ENCODE measurements at places on chromosomes 12 and 14.

- no peak for DNase-seq
Observed at GRCh38 chr14:63361790-63362189, 43.1 kb upstream of the GPHB5 start.

DNA sequence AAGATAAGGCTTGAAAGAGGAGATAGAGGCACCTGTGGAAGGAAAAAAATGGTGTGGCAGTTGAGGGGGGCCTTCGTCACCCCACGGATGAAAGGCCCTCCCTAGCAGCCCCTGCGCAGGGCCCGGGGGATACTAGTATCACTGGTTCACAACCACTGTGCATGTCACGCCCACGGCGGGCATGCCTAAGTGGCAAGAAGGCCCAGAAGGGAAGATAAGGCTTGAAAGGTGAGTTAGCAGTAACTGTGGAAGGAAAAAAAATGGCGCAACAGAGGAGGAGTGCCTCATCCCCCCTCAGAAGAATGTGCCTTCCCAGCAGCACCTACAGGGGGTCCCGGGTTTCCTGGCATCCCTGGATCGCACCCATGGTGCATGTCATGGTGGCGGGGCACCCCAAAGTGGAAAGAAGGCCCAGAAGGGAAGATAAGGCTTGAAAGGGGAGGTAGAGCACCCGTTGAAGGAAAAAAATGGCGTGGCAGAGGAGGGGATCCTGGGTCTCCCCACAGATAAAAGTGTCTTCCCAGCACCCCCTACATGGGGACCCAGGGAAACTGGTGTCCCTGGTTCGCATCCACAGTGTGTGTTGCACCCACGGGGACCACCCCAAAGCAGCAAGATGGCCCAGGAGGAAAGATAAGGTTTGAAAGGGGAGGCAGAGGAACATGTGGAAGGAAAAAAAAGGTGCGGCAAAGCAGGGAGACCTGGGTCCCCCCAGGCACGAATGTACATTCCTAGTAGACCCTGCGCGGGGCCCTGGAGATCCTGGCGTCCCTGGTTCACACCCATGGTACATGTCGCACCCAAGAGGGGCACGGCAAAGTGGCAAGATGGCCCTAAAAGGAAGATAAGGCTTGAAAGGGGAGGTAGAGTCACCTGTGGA is 279.2 kb downstream of the ALG10 start:
- DNase-seq: no peak

DNA sequence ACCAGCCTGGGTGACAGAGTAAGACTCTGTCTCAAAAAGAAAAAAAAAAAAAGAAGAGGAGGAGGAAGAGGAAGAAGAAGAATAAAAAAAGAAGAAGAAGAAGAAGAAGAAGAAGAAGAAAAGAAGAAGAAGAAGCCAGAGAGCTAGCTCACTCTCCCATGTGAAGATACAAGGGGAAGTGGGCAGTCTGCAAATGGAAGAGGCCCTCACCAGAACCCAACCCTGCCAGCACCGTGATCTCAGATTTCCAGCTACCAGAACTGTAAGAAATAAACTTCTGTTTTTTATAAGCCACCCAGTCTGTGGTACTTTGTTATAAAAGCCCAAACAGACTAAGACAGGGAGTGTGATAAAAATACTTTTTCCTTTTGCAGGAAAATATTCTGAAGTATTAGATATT is 130.7 kb downstream of the ETNK1 start:
- no peak for DNase-seq

DNA sequence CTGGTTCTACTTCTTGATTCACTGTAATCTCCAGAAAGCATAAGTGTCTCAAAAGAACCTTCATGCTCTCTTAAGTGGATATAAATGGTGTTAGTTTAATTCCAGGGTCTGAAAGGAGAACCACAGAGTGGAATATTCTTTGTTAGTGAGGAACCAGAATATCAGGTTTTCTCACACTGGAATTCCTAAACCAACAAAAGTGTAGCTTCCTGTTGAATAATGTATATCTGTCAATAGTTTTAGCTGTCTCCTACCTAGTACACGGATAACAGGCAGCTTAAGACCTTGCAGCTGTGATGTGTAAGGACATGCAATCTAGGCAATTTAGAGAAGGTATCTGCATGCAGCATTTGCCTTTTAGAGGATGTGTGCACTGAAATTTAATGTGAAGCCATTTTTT is 24.0 kb downstream of the LRIG3 start:
- DNase-seq: no peak

- DNase-seq: no peak
Observed at GRCh38 chr14:54725998-54726397, 159.1 kb downstream of the SAMD4A start.

DNA sequence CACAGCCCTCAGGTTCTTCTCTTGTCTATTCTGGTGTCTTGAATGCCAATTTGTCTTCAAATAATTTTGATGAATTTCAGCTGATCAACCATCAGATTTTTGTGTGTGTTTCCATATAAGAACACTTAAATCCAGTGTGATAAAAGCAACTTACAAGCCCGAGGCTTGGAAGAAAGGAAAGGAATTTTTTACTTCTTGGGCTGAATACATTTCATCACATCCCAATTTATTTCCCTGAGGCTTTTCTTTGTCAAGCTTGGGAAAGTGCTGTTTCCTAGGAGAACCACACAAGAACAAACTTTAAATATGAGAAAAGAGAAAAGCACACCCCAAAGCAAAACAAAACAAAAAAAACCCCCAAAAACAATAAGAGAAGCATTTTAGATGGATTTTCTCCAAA is 26.6 kb downstream of the GPRC5D start:
- no peak for DNase-seq

DNA sequence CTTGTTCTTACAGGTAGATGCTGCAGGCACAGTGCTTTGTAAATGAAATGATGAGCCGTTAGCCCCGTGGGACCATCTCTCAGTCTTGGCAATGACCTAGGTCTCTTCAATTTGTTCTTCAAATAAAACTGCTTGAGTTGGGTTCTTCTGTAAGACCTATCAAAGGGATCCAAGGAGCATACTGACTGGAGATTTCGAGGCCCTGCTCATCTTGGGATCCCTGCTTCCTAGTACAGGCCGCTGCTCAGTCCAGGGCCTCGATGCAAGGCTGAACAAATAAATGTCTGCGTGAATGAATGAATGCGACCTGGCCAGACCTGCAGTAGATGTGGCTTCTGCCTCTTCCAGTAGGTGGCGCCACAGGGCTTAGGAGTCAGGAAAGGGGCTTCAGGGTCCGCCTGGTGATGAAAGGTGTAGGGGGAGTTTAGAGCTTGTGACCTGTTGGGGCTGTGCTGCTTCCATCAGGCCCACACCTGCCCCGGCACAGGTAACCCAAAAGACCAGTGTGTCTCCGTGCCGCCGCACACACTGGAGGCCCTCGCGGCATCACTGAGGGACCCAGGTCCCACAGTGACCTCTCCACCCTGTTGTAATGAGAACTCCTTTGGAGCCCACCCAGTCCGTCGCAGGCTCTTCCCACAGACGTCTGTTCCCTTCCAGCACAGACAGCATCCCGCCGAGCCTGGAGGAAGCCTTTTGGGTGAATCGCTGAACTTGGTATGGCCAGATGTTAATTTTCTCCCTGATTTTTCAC is 4.4 kb downstream of the CACNA1C start:
- peak; percentile 36 for DNase-seq

GRCh38 chr12:29703528-29703927 is 80.2 kb downstream of the TMTC1 start:
- no peak for DNase-seq

- no peak for DNase-seq
Observed at GRCh38 chr14:65156568-65157366, 54.5 kb upstream of the MAX start.

DNA sequence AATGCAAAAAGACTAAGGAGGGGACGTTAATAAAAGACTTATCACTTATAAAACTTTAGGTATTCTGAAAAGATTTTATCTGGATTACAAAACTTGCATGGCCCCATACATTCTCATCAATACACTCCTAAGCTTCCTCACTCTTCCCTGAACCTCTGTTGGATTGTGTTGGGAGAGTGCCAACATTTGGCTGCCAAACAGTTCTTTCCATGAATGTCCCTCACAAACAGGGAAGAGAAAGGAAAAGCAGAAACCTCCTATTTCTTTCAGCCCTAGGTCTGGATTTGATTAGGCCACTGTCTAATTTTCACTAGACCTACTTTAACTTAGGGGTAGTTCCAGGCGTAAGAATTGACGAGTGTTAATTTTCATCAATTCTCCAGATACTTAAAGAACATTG is 11.7 kb downstream of the PTHLH start:
- no peak for DNase-seq

DNA sequence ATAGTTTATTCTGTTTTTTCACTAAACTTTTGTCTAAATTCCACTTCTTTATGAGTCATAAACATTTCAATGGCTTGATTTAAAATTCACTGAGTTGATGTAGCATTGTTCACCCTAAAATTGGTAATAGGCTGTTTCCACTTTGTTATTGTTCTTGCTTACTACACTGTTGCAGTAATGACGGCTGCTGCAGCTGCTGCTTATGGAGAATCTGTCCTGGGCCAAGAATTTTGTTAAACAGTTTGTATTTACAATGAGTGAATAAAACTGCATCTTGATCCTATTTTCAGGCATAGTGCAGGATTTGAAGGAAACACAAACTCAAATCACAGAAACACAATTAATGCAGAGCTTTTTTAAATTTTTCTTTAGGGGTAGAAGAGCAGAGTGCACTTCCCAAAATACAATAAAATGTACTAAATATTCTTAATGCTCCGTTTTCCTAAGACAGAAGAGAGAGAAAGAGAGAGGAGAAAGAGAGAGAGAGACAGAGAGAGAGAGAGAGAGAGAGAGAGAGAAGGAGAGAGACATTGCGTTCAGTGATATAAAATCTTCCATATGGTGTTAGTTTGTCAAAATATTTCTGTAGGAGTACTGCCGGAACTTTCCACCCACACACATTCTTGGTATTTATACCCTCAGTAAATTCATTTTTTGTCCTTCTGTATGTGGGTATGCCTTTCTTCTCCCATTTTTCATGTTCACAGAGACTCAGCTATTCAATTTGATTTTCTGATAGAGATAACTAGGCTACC is 266.4 kb downstream of the LRFN5 start:
- DNase-seq: no peak

DNA sequence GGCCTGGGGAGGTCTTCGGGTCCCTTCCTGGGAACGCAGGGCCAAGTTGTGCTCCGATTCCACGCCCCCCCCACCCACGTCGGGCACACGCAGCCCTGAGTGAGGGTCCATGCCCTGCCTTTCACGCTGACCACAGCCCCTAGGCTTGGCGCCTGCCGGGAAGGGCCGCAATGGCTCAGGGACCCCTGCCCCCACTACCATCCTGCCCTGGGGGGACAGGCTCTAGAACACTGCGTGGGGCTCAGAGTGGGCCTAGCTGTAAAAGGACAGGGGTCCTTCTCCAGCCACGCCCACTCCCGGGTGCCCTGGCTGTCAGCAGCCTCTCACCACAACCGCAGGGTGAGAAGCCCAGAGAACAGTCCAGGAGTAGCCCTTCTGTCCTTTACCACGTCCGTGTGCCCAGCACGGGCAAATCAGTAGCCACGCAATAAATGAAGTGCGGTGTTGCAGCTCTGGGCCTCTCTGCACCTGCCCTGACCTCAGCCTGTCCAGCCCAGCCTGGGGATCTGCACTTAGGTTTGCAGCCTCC is 9.4 kb upstream of the GPR68 start:
- DNase-seq: no peak

DNA sequence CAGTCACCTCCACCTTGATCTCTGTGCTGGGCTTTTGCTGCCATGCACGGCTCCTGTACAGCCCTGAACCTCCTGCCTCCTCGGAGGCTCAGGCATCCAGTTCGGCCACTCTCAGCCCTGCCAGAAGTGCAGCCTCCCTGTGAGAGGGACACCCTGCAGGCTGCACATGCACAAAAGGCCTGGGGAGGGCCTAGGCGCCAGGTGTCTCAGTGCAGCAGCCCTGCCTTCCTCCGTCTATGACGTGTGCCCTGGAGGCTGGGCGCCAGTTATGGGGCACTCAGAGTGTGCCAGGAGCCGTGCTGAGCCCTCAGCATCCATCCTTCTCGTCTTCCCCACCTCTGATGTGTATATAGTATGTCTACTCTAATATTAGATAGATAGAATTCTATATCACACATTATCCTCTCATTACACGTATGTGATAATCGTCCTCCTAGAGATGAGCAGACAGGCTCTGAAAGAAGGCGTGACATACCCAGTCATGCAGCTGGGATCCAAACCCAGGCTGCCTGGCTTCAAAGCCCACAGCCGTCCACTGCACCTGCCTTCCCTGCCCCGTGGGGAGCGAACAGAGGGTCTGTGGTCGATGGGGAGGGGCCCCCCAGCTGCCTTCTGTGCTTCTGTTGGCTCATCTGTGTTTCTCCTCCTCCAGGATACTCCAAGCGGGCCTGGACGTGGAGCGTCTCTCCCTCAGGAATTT is 101.1 kb downstream of the B4GALNT3 start:
- DNase-seq: no peak

DNA sequence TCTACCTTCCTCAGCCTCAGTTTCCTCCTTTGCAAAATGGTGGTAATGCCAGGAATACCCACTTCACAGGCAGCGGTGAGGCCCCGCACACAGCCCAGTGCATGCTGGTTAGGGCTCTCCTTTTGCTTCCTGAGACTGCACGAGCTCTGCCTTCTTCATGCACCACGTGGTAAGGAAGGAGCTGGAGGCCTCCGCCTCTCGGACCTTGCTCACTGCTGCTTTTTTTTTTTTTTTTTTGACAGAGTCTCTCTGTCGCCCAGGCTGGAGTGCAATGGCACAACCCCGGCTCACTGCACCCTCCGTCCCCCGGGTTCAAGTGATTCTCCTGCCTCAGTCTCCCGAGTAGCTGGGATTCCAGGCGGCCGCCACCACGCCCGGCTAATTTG is 18.1 kb downstream of the TAMALIN start:
- no peak for DNase-seq

- no peak for DNase-seq
Observed at GRCh38 chr14:24780281-24780680, 146.3 kb upstream of the GZMB start.

DNA sequence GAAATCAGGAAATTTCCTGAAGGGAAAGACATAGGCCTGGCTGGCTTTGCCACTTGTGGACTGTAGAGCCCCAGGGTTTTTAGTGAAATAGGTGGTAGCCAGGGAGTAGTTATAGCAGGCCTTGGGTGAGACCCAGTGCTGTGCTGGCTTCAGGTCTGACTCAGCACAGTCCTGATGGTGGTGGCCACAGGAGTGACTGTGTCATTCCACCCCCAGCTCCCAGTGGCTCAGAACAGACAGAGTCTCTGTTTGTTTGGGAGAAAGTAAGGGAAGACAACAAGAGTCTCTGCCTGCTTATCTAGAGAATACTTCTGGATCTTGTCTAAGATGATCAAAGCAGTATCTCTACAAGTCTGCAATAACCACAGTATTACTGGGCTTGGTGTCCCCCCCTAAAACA is 27.5 kb upstream of the OR6J1 start:
- DNase-seq: no peak

DNA sequence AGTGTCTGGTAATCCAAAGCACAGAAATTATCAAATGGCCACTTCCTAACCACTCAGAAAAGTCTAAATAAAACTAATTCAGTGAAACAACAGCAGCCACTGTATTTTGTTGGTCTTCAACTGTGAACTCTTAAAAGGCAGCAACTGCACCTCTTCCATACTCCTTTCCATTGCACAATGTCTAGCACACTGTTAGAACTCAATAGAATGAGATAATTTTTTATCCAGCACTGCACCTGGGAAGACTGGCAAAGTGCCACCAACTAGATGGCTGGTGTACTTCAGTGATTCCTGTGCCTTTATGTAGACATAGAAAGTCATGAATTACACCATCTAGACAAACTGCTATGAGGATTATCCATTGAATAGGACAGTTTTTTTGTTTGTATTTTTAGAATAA is 26.2 kb downstream of the LGR5 start:
- DNase-seq: no peak

All from stimulated activated effector memory CD8-positive, alpha-beta T cell treated with anti-CD3 and anti-CD28 coated beads, Interleukin-12 subunit alpha, Interleukin-12 subunit beta, amount 100 ng/mL, for 72 hours (primary cell).